ENCODE measurements at places on chromosomes 6 and 20.

GRCh38 chr20:58693226-58694006 lies 816 bp downstream of the NPEPL1 start:
- peak; percentile 28 for DNase-seq

DNA sequence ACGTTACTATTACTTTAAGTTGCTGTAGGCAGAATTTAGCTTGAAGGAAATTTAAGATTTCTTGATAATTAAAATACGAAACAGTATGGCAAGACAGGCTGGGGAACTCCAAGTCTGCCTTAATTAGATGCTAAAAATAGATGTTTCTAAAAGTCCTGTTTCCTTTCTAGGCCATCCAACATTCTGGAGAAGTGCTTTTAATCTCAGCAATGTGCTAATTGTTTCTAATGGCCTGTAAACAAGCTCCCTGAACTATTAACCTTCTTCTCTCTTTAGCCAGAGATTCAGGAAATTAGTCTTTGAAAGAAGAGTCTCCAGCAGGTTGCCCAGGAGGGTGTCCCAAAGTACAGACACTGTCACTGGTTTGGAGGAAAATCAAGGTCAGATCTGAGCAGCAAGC lies 677.3 kb upstream of the AGPAT4 start:
- no peak for DNase-seq

DNA sequence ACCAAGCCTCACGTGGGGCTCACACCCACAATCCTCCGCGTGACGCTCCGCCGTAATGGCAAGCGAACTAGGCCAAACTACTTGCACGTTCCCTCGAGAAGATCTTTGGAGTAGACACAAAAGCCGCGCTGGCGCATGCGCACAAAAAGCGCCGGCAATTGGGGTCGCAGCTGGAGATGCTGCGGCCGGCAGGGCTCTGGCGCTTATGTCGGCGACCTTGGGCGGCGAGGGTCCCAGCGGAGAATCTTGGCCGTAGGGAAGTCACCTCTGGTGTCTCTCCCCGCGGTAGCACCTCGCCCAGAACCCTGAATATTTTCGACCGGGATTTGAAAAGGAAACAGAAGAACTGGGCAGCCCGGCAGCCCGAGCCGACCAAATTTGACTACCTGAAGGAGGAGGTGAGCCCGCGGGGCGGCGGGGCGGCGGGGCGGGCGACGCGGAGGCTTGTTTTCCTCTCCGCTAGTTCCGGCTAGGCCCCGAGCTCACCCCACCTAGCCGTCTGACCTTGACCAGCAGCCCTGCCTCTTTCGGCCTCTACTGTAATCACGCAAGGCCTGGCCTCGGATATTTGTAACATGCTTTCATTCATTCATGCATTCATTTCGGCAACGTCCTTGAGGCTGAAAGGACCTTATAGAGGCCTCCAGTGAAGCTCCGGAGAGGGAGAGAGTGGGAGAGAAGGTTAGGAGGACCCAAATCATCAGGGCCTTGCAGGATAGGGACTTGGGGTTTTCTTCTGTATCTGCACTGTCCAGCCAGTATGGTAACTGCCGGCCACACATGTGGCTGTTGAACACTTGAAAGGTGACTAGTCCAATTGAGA lies at the start of the genes ESF1 and NDUFAF5:
Gene ESF1, minus strand, starts transcription at position 27 of the 823 bp plus-strand sequence. CDS start 1,779 bp downstream, outside the sequence.
Gene NDUFAF5, plus strand, starts transcription at position 136 of the 823 bp plus-strand sequence. Its CDS starts 41 bp downstream, at position 177.
- DNase-seq: peak; percentile 96

DNA sequence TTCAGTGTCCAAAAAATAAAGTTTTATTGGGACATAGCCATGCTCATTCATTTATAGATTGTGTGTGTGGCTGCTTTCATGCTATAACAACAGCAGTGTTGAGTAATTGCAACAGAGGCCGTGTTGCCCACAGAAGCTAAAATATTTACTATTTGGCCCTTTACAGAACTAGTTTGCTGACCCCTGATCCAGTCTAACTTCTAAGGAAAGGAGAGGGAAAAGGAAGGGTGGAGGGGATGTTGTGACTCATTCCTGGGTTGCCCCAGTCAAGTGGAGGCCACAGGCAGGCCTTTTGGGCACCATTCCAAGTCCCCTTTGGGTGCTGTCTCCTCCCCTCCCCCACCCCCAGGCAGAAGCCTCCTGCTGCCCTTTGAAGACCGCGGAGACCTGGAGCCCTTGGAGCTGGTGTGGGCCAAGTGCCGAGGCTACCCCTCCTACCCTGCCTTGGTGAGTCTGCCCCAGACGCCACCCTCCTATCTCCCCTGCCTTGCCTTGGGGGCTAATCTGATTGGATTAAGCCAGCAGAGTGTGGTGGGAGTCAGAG lies 28.4 kb downstream of the BRPF3 start:
- DNase-seq: no peak

- peak; percentile 56 for DNase-seq
These were observed 187.4 kb upstream of the PROKR2 start for GRCh38 chr20:5504061-5504739.

DNA sequence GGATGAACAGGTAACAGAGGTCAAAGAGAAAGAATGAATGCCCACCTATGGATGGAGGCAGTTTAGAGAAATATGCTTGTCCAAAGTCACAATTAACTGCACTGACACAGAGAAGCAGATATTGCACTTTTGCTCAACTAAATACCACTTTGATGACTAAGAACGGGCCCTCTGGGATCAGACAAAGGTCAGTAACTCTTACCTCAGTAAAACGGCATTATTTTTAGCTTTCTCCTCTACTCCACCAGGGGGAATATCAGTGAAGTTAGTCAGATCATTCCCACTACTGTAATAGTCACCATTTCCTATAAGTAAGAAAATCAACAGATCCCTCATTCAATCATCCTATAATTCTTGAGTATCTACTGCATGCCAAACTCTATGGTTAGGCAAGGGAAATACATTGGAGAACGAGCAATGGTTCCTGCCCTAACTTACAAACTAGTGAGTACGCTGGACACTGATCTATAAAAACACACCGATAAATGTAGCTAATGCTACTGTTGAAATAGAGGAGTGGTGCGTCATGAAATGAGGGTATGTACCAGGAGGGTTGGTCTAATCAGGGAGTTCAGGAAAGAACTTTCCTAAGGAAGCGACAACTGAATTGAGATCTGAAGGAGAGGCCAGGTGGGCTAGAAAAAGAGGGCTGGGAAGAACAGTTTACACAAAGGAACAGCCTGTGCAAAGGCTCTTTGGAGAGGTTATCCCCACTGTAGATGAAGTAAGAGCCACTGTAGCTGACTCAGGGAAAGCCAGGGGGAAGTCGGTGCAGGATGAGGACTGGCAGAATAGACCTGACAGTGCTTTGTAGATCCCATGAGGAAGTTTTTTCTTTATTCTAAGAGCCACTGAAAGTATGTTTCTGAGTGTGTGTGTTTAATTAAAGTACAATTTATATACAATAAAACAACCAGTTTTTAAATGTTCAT lies 9.2 kb downstream of the ECI2 start:
- DNase-seq: no peak

Measured in transverse colon (tissue), 4 donors.